ENCODE measurements at places on chromosomes 12 and 14.

- no peak for DNase-seq
Measured at GRCh38 chr12:57864442-57865083, 18.0 kb upstream of the CTDSP2 start.

GRCh38 chr12:89359615-89360014, 7.3 kb upstream of the DUSP6 start:
- DNase-seq: no peak

DNA sequence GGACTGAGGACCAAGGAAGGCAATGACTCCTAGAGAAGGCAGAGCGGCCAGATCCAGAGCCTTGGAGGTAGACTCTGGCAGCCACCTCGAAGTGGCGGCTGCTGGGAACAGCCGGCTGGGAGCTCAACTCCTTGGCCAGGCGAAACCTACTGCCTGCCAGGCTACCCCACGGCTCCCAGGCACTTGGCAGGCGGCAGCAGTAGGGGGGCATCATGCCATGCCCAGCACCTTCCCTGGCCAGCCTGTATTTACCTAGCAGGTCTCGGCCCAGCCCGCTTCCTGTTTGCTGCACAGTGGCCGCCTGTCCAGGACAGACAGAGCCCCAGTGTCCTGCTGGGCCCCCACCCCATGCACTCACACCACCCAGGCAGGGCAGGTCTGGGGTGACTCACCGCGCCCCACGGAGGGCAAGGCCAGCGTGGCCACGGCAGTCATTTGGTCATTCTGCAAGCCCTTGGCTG, 10.2 kb downstream of the TRPV4 start:
- no peak for DNase-seq

DNA sequence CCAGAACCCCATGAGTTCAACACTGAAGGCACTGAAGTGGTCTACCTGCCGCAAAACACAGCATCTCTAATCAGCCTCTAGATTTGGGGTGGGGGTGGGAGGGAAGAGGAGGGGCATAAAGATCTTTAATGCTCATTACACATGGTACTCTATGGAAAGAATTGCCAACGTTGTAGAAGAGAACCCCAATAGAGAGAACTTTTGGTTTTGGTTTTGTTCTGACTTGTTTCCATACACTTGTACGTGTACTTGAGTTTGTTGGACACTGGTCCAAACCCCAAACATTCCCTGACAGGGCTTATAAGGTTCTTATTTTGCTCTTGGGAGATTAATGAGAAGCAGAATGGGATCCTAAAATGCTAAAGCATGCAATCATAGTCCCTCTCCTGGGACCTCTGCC, 31.0 kb downstream of the GNPTAB start:
- DNase-seq: no peak

- DNase-seq: no peak
Measured at GRCh38 chr14:64388533-64389285, 556 bp downstream of the MTHFD1 start.

- DNase-seq: no peak
Measured at GRCh38 chr14:104968541-104969401, 9.4 kb downstream of the AHNAK2 start.

DNA sequence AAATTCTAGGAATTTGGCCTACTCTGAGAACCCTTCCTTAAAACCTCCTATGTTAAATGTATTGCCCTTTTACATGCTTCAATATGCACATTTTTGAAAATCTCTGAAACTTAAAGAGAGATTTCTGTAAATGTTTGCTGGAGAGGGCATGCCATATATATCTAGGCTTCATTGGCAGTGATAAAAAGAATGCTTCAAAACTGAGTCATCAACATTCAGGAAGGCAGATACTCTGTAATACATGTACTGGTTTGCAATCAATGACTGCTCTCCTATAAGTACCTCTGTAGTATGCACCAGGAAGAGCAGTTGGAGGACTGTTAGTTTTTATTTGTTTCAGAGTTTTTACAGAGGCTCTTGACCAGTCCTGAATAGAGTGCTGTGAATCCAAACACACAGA, 739.9 kb downstream of the SLC16A7 start:
- no peak for DNase-seq

DNA sequence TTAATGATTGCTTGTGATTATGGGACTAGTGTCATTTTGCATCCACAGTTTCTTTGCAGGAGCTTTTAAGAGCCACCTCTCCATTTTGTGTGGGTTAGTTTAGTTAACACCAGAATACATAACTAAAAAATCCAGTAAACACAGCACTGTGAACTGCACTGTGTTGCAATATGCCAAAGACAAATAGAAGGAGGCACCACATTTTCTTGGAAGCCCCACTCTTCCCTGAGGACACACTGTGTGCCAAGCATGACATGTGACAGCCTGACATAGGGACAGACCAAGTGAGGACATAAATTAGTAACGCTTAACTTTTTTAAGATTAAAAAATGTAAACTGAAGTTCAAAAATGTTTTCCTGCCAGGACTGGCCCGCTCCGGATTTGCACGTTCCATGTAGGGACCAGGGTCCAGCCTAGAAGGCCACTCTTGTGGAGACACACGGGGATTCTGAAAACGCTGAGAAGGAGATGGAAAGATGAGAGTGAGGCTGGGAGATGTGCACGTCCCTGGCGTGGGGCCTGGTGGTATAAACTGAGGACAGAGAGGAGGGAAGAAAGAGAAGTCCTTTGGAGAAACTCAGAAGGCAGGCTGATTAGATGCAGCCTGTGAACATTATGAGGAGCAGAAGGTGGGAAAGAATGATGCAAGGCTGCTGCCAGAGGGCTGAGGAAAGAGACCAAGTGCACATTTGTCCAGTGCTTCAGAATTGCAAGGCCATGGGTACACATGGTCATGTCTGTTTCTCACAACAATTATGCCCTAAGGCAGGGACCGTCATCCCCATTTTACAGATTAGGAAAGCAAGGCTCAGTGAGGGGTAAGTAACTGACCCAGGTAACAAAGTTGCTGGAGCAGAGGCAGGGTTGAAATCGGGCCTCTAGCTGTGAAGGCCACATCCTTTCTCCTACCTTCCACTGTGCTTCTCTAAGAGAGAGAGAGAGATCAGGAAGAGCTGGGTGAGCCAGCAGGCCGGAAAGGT, 45.1 kb downstream of the ISCA2 start:
- DNase-seq: no peak

GRCh38 chr14:55097881-55098560, 31.0 kb upstream of the LGALS3 start:
- DNase-seq: peak; percentile 53

DNA sequence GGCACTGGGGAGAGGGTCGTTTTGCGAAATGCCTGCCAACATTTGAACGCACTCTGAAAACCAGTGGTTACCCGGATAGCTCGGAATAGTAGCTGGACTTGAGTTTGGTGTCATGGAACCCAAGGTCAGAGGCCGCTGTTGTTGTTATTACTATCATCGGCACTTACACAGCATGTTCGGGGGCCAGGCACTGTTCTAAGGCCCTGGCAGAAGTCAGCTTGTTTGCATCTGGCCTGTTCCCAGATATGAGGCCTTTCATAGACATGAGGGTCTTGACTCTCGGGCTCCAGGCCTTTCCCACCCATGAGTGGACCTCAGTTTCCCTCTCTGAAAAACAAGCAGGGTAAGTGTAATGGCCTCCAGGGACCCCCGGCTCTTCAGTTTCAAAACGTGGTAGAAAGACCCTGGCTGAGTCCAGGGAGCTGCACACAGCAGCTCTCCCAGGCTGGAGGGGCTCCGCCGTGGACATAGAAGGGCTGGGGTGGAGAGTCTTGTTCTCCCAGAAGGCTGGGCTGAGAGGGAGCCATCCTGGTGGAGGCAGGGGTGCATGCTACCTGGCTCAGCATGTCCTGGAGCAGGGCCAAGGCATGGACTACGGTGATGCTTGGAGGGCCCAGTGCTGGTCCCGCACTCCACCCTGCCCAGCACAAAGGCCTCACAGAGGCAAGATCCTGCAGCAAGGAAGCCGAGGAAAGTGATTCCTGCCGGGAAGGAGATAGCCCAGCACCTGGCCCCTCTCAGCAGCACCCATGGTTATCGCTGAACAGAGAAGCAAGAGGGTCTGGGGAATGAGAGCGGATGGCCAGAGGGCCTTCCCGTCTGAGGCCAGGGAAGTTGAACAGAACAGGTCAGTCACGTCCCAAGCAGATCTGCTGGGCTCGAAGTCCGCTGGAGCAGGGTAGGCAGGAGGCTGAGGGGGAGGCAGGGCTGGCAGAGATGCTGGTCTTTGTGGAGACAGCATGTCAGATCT, 63.5 kb upstream of the C14orf180 start:
- no peak for DNase-seq
